NCI-H524 (cell line): ENCODE measurements at places on chromosomes 11 and 22.

GRCh38 chr22:23893121-23893944 is 850 bp upstream of the MIF start:
- no peak for DNase-seq

DNA sequence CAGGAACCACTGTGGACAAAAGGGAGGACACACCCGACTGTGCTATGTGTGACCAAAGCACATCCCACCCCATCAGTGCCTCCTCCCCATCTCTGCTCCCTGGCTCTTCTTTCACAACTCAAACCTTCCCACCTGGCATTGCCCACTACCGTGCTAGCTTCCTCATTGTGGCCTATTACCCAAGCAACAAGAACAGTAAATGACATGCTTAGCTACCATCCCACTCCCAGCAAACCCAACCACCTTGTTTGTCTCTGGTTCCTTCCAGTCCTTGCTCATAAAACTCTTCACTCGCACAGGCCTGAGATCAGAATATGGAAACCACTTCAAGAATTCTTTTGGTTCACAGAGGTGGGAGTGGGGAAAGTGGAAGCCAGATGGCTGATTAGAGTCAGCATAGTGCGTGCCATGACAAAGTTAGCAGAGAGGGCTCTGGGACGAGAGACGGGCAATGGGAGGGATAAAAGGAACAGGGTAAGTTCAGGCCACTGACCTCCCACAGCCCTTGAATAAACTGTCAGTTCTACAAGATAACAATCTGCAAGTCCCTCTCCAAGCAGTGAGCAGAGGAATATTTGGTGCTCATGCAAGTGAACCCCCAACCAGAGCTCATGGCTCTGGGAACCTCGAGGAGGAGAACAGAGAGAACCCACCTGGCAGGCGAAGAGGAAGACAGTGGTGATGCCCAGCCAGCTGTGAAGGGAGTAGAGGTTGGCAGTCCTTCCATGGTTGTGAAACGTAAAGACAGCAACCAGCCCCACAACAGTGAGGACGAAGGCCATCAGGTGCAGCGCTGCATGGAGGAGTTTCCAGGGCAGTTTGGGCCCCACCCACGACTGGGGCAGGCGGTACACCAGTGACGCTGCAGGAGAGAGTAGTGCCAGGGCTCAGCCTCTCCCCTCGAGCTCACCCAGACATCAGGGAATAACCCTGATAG is 8.3 kb downstream of the CYB561A3 start:
- no peak for DNase-seq

DNA sequence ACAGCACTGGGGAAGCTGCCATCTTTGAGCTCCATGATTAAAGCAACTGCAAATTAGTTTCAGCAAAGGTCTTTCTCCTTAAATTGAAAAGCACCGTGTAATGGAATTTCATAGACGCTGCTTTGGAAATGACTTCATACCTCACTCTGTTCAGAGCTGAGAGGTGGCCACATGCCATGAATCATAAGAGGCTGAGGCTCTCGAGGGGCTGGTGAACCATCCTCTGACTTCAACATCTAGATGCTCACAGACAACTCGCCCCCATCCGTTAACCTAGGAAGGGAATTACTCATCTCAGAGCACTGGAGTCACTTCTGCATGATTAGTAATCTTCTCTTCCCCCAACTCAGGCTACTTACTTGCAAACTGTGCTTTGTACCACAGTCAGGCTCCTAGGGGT is 122.3 kb downstream of the RCN1 start:
- DNase-seq, result no peak

GRCh38 chr11:104572279-104572678 is 326.0 kb downstream of the CASP12 start:
- no peak for DNase-seq

DNA sequence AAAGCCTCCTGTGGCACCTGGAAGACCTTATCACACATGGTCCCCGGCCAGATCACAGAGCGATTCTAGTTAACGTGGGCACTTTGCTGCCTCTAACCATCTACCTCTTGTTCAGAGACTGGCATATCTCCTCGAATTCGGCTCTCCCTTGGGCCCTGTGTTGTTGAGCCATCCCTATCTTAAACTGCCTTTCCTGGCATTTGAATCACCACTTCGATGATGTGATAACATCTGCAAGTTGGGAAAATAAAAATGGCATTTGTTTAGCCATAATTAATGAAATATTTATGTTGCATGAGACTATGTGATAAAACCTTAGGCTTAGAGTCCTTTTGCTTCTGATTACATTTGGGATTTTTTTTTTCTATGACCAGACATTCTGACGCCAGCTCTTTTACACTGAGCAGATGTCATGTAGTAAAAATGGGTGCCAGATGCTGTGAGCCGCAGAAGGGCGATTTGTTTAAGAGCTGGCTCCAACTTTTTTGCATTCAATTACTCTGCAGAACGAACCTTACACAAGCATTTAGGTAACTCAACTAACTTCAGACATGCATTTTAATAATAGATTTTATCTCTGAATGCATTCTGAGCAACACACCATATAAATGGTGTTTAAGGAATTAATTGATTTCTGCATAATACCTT is 58.5 kb upstream of the PARVA start:
- DNase-seq, result peak; percentile 86

GRCh38 chr11:82871646-82872045 is 28.6 kb downstream of the PRCP start:
- no peak for DNase-seq

DNA sequence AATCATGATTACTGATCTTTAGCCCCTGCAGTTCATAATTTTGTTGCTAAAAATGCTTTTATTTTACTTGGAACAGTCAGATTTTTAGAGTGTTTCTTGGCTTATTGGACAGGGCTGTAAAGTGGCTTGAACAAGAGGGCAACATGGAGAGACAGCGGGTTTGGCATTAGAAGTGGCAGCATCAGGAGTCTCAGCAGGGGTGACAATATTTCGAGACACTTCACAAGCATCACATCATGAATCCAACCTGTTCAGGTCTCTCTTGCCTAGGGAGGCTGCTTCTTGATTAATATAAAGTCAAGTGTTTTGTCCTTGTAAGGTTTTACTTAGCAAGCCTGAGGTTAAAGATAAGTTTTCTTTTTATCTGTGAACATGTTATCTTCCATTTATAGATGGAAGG is 2249.5 kb downstream of the LRRC4C start:
- DNase-seq, result peak; percentile 62

- no peak for DNase-seq
Observed at GRCh38 chr11:125257751-125258150, 93.2 kb downstream of the PKNOX2 start.

DNA sequence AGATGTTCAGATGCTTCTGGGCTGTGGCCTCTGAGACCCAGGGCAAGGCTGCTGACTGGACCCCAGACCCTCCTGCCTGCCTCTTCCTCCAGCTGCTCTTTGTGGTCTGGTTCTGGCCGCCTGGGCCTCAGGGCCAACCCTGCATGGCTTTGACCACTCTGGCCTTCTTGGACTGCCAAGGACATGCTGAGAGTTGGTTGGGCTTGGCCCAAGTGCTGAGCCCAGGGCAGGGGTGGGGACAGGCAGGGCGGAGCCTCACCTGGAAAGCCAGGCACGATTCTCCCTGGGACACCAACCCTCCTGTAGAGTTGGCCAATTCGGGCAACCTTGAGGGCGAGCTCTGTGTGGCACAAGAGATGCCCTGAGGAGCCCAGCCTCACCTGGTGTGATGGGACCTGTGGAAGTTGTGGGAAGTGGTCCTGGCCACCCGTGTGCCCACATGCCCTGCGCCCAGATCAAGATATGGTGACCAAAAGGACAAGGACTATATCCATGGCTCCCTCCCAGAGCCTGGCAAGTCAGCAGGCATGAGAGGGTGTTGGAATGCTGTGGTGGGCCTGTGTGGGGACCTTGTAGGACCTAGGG is 11.6 kb downstream of the TANGO2 start:
- no peak for DNase-seq

DNA sequence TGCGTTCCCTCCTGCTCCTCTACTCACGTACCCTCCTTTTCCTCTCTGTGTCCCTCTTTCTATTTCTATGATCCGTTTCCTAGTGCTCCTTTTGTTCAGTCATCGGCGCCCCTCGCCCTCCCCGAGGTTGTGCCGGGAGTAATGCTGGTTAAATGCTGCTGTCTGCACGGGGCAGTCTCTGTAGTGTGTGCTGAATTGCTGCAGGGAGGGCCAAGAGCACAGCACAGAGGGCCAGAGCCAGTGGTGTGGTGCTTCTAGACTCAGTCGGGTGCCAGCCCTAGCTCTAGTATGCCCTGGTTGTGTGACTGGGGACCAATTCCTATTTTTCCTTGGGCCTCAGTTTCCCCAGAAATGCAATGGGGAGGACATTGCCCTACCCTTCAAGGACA is 98.3 kb downstream of the PKNOX2 start:
- peak; percentile 25 for DNase-seq

DNA sequence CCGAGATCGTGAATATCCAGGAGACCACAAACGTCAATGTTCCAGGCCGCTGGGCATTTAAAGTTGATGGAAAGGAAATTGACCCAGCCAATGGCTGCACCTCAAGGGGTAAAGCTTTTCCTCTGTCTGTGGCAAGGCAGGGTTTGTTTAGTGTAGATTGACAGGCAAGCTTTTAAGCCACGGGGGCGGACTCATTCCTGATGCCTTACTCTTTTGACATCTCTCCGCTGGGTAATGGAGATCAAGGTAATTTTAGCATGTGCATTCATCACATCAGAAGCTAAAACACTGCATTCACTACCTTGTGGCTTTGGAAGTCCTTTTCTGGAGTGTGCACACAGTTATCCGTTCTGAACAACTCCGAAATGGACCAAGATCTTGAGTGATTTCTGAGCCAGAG is 12.6 kb downstream of the TECTA start:
- no peak for DNase-seq

DNA sequence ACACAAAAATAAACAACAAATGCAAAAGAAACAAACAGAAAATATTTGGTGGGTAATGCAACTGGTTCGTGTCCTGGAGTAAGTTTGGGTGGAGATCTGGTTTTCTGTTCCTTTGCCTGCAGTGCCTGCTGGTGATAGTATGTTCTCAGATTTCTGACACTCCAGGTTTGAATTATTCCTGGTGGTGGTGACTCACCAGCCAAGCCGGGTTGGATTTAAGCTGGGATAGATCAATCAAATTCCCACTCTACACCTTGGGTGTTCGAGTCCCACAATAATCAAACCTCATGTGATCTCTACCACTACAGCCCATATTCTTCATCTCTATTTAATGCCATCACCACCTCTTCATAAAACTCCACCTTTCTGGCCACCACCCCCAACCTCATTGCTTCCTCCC is 421.8 kb downstream of the NTM start:
- DNase-seq, result no peak

GRCh38 chr11:28763151-28763550 is 655.0 kb downstream of the METTL15 start:
- no peak for DNase-seq

DNA sequence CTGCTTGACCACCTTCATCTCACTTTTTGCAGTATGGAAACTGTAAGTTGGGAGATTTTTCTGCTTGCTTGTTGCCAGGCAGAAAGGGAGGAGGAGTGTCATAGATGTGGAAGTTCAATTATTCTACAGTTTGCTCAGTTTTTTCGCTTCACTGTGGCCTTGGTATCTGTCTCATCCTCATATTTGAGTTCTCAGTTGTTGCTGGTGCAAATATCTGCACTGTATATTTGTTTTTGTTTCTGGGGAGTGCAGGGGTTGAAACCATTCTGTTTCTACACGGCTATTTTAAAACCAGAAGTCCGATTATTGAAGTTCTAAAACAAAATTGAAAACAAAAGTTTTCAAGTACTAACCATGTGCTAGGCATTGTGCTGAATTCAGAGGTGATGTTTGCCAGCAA is 153.4 kb downstream of the JRKL start:
- DNase-seq, result no peak

DNA sequence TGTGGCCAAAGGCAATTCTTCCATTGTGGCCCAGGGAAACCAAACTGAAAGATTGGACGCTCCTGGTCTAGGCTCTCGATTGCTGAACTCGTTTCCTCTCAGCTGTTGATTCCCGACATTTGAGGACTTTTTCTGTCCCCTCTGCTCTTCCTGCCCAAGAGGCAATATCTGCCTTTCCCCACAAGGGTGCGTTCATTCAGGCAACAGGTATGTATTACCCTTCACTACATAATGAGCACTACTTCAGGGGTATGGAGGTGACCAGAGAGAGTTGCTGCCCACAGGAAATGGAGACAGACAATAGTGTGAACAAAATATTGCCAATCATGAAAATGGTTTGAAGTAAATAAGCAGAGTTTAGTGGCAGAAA is 8.2 kb downstream of the PTH start:
- DNase-seq, result peak; percentile 2

DNA sequence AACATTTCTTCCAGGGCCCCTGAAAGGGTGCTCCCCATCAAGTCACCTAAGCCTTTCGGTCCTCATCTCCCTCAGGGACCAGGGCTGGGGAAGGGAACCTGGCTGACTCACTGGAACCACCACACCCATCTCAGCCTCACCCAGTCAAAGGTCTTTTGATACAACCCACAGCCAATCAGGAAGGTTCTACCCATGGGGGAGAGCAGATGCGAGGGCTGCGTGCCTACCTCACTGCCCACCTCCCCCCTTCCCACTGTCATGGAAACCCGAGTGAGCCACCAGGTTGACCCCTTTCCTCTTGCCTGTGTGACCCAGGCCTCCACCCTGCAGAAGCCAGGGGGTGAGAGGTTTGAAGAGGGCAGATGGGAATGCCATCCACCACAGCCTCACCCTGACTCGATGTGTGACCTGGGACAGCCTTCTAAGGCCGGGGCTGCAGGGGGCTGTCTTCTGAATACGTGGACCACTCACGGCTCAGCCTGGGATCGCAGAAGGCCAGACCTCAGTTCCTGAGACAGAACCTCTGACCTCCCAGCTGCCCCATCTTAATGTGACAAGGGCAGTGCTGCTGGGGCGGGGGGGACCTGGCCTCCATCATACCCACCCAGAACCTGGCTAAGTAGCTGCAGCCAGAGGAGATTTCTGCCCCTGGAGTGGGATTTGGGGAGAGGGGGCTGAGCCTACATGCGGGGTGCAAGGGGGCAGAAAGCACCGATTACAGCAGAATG is 2.7 kb downstream of the MDK start:
- DNase-seq, result no peak

DNA sequence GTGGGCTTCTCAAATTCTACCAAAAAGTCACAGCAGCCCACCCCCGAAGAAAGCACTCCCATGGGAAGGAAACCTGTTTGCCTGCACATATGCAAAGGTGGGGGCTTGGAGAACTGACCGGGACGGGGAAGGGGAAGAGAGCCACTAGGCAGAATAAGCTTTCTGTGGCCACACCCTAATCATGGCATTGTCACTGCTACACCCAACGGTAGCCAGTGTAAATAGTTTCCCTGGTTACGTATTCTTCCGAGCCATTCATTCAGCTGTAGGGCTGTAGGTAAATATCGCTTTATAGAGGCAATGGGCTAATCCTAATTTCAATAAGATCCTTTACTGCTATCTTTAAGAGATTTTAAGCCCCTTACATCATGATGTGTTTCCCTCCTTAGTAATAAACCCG is 61.7 kb downstream of the PRDM11 start:
- DNase-seq, result no peak

- DNase-seq, result no peak
Observed at GRCh38 chr11:122743097-122743741, 87.7 kb downstream of the UBASH3B start.

DNA sequence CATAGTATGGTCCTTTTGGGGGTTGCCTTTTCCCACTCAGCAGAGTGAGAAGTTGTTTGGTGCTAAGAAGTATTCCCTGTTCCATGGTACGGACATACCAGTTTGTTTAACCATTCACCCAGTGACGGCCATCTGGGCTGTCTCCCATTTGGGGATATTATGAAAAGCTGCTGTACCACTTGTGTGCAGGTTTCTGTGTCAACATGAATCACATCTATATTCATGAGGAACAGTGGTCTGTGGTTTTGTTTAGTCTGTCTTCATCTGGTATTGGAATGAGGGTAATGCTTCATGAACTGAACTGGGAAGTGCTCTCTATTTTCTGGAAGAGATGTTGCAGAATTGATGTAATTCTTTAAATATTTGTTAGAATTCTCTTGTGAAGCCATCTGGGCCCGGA is 89.5 kb downstream of the TRMU start:
- no peak for DNase-seq
